Foreskin keratinocyte (primary cell): ENCODE measurements at places on chromosomes 7 and 10. TPM values are rescaled to one million over a fixed set of nuclear protein-coding genes. Genes with fewer than 3 reads are reported as not detected.

Gene PRF1
- total RNA-seq = not detected in 2 replicates

Gene MCM7
- 207 and 234 TPM in 2 replicates for total RNA-seq

Gene EFCAB10
- total RNA-seq = 0.18 and 0.31 TPM in 2 replicates

Gene GDF10
- total RNA-seq = not detected in 2 replicates

Gene LLCFC1
- not detected in 2 replicates for total RNA-seq

Gene MBLAC1
- 1.3 and 1.4 TPM in 2 replicates for total RNA-seq

Gene PILRA
- total RNA-seq = 0.25 and 0.37 TPM in 2 replicates

Gene MYPN
- 0.03 TPM in 1 of 2 replicates, not detected in the other for total RNA-seq

Gene SAMD9L
- total RNA-seq = 7.6 and 13.5 TPM in 2 replicates

Gene PIP4K2A
- 15.1 and 16.0 TPM in 2 replicates for total RNA-seq

Gene ODAD2
- total RNA-seq = 0.07 and 0.41 TPM in 2 replicates

Gene TSPAN13
- total RNA-seq = 22.5 and 35.7 TPM in 2 replicates

Gene GAD2
- not detected in 2 replicates for total RNA-seq

Gene STAMBPL1
- total RNA-seq = 7.8 and 9.6 TPM in 2 replicates

Gene SLC26A5
- total RNA-seq = not detected in 2 replicates

Gene RAMP3
- not detected in 2 replicates for total RNA-seq

GRCh38 chr7:14973712-14974428, 71.3 kb upstream of the DGKB start:
- no peak for DNase-seq

DNA sequence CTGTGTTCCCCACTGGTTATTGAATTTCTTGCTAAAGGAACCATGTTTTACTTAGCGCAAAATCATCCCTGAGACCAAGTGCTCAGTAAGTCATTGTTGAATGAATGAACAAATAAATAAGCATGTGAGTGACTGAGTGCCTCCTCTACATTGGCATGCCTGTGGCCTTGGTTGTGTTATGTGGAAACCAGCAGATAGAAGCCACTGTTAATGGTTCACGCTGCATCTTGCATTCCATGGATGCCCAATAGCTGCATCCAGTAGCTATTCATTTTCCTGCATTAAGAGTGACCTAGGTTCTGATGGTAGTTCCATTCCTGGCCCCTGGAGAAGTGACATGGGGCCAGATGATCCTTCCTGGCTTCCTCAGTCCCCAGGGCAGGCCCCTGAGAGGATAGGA, 113.3 kb upstream of the BMPER start:
- no peak for DNase-seq

DNA sequence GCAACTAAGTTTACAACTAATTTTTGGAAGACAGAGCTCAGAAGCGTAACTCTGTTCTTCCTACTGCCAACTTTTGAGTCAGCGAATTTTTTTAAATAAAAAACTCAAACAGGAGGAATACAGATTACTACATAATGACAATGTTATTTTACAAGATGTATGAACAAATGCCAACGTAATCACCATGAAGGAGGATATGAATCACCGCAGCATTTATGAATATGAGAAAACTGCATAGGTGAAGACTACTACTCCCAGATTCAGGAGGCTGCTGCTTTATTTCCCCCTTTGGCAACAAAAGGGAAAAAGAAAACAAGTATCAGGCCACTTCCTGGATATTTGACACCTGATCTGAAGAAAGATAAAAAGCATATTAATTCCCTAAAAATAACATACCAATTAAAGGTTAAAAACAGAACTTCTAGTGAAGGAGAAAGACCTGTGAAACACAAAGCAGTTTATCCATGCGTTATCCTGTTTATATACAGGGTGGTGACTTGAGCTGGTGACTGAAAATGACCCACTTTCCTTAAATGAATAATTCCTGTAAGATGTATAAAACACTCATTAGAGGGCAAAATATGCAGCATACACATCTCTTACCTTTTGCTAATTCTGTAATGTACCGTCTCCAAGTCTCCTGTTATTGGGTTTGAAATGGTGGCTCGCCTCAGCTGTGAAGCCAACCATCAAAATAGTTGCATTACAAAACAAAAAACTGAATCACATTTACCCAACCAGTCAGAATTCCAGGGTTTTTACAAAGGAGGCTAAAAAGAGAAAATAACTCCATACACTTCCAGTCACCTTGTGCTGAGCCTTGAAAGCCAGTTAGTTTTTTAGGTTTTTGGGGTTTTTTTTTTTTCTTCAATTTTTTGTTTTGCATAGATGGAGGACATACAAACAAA, 52.0 kb downstream of the P4HA1 start:
- peak; percentile 79 for DNase-seq

DNA sequence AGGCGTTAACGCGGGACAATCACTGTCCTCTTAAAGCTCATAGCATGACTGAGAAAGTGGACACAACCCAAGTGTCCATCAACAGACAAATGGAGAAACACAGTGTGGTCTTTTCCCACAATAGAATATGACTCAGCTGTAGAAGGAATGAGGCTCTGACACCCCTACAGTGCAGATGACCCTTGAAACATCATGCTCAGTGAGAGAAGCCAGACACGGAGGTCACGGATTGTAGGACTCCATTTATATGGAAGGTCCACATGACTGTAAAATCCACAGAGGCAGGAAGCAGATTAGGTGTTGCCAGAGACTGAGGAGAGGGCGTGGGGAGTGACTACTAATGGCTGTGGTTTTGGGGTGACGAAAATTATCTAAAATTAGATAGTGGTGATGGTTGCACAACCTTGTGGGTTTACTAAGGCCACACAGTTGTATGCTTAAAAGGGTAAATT, 6.1 kb upstream of the NCAPG2 start:
- DNase-seq = peak; percentile 60

DNA sequence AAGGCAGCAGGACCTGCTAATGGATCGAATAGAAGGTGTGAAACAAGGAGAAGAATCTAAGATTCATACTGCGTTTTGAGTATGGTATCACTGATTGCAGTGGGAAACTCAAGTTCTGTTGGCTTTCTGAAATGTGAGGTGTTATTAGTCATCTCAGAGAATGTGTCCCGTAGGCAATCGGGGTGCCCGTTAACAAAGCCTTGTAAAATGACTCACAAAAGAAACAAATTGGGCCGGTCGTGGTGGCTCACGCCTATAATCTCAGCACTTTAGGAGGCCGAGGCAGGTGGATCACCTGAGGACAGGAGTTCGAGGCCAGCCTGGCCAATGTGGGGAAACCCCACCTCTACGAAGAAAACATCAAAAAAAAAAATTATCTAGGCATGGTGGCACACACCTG, 118.2 kb upstream of the C7orf33 start:
- peak; percentile 62 for DNase-seq

DNA sequence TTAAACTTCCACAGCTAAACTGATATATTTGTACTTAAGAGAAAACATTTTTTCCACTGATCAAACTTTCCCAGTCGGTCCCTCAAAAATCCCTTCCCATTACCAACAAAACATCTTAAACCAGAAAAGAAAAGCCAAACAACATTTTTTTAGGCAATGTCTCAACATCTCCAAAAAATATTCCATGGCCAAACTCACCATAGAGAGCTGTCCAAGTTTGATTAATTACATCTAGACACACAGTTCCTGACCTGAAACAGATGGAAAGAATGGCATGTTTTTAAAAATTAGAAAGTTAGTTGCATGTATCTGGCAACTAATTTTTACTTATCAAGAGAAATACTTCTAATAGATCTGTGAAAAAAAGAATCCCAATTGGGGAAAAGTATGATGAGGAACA, 95.4 kb downstream of the UBE2H start:
- DNase-seq = no peak

DNA sequence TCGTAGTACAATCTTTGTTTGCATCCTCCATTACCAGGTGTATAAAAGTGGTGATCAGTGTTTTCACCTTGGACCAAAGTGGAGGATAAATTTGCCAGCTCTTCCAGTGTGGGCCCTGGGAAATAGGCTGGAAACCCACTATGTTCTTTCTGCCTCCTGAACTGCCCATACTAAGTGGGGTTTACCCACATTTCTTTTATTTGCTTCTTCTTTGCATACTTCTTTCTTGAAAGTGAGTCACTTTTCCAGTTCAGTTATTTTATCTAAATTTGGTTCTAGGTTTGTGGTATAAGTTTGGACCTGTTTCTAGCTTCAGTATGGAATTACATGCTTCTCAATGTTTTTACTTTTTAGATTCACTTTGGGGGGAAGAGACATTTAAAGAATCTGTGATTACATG, 126.2 kb upstream of the ACBD5 start:
- no peak for DNase-seq

GRCh38 chr10:64041989-64042490, 520.8 kb downstream of the REEP3 start:
- DNase-seq = no peak

DNA sequence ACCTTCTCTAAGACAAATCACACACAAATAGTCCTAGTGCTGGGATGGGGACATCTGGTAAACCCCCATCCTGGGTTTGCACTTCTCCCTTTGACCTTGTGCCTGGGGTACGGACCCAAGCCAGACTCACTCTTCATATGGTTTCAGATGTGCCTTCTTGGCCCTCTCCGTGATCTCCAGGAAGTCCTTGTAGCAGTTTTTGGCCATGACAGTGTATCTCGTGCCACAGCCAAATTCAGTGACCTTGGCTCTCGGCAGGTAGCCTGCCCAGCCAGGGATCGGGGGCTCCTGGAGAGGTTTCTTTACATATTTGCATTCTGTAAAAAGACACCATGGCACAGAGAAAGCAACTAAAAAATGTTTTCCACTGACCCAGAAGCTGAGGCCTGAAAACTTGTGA, 43.9 kb downstream of the PNLIPRP2 start:
- DNase-seq = no peak

- DNase-seq = no peak
Measured at GRCh38 chr10:117535298-117536071, 7.1 kb upstream of the EMX2 start.

- no peak for DNase-seq
Measured at GRCh38 chr7:36943591-36944435, 219.5 kb upstream of the AOAH start.

- DNase-seq = no peak
Measured at GRCh38 chr10:24207781-24208611, 942 bp upstream of the KIAA1217 start.

DNA sequence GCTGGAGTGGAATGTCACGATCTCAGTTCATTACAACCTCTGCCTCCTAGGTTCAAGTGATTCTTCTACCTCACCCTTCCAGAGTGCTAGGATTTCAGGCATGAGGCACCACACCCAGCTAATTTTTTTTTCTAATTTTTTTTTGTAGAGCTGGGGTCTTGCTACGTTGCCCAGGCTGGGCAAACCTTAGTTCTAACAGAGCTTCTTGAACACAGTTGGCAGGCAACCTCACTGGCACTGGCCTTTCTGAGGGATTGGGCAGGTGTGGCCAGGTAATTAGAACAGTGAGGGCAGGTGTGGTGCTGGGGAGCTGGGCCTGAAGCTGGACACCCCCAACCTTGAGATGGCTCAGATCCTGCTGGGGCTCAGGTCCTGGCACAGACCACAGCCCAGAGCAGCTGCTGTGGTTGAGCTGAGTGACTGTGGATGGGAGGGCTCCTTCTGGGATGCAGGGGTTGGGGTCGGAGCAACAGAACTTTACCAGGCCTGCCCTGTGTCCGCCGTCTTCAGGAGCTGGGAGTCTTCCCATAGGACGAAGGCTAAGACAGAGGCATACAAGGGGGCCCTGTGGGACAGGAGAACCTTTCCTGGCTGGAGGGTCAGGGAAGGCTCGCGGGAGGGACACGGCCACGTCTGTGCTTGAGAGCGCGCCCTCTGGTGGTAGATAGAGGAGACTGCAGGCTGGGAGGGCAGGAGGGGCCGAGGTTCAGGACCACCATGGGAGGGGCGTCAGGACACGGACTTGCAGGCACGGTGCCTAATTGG, 48.2 kb downstream of the COL26A1 start:
- no peak for DNase-seq

DNA sequence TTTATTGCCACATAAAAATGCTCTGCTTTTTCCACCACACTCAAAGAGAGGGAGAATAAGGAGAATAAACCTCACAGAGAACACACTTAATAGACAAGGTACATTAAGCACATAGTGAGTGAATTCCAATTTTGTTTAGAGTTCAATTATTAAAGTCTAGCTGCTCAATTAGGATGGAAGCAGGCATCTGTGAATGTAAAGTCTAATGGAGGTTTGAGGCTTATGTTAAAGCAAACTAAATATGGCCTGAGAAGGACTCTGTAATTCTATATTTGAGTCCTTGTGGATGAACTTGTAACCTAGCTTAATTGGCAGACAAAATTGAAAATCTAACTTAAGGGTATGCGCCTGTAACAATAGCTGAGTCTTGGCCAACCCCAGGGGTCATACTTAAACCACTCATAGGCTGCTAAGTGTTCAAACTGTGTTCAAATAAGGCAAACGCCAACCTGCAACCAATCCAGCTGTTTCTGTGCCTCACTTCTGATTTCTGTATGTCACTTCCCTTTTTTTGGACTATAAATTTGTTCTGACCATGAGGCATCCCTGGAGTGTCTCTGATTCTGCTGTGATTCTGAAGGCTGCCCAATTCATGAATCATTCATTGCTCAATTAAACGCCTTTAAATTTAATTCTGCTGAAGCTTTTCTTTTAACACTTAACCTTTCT, 31.3 kb upstream of the NME8 start:
- no peak for DNase-seq

DNA sequence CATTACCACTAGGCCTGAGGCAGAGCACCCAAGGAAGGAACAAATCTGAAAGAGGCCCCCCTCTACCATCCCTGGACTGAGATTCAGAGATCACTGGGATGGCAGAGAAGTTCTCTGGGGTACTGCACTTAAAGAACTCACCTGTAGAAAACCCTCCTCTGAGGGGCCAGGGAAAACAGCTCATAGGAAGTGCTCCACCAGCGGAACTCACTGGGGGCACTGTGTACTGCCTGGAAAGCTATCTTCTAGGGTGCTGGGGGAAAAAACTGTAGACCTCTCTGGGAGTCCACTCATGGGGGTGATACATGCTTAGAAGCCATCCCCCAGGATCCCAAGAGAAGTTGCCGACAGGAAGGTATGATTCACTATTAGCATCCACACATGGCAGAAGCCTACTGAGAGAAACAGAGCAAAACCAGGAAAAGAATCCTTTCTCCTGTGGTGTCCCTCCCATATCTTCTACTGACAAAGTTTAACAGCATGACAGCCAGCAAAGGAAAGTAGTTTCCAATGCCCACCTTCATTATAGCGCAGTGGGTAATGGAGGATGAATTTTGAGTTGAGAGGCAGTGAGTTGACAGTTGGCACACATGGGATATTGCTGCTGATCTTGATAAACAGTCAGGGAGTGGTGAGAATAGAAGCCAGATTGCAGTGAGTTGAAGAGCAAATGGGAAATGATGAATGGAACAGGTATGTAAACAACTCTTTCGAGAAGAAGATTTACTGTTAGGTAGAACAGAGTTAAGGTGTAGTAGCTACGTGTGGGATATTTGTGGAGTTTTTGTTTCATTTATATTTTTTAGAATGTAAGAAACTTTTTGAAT, 20.9 kb downstream of the ANKIB1 start:
- peak; percentile 81 for DNase-seq

GRCh38 chr7:166338-167060, 25.9 kb upstream of the FAM20C start:
- no peak for DNase-seq

- no peak for DNase-seq
Measured at GRCh38 chr7:3013975-3014792, 29.5 kb downstream of the CARD11 start.

- no peak for DNase-seq
Measured at GRCh38 chr7:76346097-76346496, 12.7 kb downstream of the YWHAG start.

- DNase-seq = no peak
Measured at GRCh38 chr10:117318909-117319308, 56.3 kb downstream of the PDZD8 start.

- DNase-seq = peak; percentile 54
Measured at GRCh38 chr10:72175149-72175548, 40.7 kb upstream of the ANAPC16 start.

GRCh38 chr10:21509341-21510240, 15.9 kb downstream of the SKIDA1 start:
- no peak for DNase-seq
